ENCODE measurements at places on chromosomes 16 and 17.

GRCh38 chr17:49809056-49809455 is 20.6 kb downstream of the KAT7 start:
- DNase-seq, result no peak

DNA sequence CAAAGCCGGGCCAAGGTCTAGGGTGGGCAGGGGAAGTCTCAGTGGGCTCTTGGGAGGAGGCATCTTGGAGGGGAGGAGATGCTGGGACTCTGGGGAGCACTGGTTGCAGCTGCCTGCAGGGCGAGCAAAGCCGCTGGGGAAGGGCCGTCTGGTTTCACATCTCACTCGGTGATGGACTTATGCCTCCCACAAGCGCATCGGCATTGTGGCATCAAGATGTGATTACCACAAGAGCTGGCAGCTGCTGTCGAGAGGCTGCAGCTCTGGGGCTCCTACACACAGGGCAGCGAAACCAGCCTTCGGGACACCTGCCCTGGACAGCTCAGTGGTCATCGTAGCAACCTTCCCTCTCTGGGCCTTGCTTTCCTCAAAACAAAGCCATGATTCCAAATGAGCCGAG is 3.1 kb upstream of the KCNJ12 start:
- DNase-seq, result no peak

DNA sequence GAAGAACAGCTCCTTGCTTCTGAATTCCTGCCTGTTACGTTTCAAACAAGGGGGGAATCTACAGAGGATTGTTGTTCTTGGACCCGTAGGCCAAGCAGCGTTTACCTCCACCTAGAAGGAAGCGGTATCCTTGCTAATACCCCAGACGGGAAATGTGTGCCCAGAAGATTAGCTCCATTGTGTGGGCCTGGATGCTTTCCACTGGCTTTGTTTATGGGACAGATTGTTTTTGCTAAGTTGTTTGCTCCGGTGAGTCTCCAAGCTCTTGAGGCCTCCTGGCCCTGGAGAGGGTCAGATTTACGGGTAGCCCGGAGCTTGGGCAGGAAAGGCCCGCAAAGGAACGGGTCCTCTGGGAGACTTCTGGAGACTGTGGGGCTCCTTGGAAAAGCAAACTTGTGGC is 28.4 kb upstream of the MRTFB start:
- DNase-seq, result no peak

GRCh38 chr17:57834146-57834741 is 15.6 kb downstream of the MRPS23 start:
- peak; percentile 27 for DNase-seq

- DNase-seq, result no peak
Observed at GRCh38 chr17:42906772-42907446, 6.3 kb downstream of the G6PC1 start.

DNA sequence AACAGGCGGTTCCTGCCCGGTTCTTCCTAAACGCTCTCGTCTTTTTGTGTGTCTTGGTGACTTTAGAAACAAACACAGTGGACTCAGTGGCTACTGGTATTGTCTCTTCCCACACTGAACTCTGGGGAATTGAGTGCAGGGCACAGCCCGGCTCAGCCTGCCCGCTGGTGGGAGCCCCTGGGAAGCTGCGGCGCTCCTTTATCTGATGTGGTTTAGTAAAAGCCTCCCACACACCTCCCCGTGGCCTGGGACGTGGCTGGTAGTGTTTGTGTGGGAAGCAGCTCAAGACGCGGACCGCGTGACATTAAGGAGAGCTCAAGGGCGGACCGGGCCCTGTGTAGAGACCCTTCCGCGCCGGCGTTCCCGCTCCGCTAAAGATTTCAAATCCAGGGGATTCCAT is 55.4 kb upstream of the PVALEF start:
- no peak for DNase-seq

DNA sequence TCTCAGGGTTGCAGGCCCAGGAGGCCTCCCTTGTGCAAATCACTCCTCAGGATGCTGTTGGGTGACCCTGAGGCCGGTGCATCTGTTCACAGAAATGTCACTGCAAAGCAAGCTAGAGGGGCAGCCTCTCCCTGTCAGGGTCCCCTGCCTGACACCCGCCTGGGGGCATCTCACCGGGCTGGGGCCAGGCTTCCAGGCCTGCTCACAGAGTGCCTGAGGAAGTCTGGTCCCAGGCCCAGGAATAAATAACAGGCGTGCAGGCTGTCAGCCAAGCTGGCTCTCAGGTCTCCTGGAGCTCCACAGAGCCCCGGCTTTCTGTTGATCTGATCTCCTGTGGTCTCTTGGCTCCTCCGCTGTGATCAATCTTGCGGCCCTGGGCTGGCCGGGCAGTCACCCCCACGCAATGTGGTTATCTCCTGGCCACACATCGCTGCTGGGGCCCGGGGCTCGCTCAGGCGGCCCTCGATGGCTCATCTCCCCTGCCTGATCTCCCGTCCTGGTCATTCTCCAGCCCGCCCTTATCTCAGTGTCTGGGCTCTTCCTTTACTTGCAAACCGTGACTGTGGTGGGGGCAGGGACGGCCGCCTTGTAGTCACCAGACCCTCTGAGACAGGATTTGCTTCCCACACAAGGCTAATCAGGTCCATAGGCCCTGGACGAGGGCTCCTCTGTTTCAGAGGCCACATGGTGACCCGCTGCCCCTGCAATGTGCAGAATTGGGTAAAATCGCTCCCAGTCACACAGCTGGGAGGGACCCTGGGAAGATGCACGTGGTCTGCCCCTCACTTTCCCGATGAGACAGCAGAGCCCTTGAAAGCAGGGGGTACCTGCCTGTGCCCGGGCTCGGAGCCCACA is 231.2 kb upstream of the GSE1 start:
- peak; percentile 43 for DNase-seq

- no peak for DNase-seq
Observed at GRCh38 chr16:53949715-53950410, 245.9 kb downstream of the FTO start.
